Astrocyte (in vitro differentiated cells and primary cell): ENCODE measurements at places on chromosomes 12 and 14.
A peak's percentile ranks its signal among the peaks of the same experiment; 100 is the strongest.

DNA sequence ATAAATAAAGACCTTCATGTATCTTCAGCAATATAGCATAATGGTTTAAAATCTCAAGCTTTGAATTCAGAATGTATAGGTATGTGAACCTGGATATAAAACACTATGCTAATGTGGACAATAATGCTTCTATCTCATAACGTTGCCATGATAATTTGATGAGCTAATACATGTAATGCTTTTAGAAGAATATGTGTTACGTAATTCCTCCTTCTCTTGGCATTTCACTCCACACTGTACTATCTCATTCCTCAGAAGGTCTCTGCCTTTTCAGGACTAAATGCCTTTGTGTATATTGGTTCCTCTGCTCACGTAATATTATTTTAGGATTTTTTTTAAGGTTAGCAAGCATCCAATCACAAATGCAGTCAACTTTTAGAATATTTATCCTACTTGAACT, 86.5 kb downstream of the FOXA1 start:
- DNase-seq = no peak

DNA sequence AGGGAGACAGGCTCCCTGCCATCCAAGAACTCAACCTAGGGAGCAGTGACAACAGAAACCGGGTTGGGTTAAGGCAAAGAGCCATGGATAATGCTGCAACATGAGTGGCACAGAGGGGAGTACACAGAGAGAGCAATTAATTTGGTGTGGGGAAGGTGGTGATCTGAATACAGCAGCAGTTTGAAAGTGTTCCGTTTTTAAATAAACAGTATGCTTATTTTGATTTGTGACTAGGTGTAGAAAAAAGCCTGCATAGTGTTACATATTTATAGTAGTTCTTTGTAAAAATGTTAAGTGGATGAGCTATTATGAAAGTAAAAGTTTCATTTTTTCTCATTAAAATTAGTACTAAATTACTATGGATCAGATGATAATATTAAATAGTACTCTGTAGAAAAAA, 8.7 kb downstream of the AKAP5 start:
- no peak for DNase-seq

DNA sequence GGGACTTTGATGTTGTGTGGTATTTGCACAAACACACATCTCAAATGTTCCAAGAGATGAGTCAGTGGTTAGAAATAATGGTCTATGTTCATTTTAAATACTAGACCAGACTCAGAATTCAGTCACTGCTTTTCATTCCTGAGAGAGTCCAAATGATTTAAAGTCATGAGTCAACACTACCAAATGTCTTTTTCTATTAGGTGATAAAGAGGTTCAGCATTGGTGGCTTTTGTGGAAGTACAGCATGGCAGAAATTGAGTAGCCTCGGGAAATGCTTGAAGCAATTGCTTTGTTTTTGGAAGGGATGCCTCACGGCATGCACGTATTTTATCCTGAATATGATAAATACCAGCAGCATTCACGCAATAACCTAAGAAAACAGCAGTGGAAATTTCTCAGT, 115.7 kb downstream of the DIO2 start:
- DNase-seq = peak; percentile 95

DNA sequence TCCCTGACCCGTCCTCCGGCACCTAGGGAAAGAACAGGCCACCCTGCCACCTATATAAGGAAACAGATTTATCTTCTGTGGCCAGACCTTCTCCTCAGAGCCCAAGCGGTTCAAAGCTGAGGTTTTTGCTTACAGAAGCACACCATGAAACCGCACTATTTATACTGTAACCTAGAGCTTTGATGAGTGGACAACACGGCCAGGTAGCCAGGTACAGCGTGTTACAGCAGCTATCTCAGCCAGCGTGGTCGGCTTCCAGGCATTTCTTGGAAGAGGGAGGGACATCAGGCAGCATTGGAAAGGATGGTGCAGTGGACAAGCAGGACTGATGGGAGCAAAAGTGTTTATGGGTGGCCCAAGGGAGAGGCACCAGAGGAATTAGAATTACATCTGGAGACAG, 34.4 kb downstream of the TTC7B start:
- no peak for DNase-seq

DNA sequence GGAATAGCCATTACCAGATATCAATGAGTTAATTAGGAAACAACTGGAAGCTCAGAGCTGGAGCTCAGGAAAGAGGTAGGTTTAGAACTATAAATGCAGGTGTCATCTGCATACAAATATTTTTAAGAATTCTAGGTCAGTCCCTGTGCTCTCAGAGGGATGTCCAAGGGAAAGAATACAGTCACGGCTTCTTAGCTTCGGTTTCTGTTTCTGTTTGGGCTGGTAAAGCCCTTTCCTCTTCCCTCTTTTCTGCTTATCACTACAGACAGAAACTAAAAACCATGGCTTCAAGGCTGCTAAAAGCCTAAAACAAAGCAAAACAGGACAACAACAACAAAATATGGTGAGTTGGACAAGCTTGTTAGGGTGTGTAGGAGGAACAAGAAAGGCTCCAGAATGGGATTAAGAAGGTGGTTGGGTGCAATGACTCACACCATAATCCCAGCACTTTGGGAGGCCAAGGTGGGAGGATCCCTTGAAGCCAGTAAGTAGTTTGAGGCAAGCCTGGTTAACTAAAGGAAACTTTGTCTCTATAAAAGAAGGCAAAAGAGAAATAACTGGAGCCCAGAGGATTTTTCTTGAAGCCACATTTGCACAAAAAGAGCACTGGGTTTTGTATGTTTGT, 113.0 kb downstream of the SEC23A start:
- DNase-seq = no peak

GRCh38 chr12:15289192-15289591, 33.1 kb upstream of the PTPRO start:
- DNase-seq = peak; percentile 33

DNA sequence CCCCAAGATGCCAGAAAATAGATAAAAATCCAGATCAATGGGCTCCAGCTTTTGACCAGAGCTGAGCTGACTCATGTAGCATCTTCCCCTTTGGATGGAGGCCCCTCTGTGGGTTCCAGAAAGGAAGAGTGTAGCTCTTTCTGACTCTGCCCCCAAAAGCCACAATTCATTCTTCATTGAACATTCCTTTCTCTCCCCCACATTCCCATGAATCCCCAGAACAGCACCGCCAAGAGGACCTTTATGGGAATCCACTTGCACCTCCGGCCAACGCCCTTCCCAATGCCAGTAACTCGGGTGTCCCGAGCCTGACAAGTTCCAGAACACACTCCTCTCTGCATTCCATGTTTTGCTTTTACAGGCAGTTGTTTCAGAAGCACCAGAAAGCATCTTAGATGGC, 210.6 kb upstream of the DIO3 start:
- DNase-seq = no peak

- peak; percentile 88 for DNase-seq
Observed at GRCh38 chr12:81819991-81820633, 61.0 kb upstream of the PPFIA2 start.

- no peak for DNase-seq
Observed at GRCh38 chr12:57205931-57206330, 10.7 kb upstream of the NXPH4 start.

DNA sequence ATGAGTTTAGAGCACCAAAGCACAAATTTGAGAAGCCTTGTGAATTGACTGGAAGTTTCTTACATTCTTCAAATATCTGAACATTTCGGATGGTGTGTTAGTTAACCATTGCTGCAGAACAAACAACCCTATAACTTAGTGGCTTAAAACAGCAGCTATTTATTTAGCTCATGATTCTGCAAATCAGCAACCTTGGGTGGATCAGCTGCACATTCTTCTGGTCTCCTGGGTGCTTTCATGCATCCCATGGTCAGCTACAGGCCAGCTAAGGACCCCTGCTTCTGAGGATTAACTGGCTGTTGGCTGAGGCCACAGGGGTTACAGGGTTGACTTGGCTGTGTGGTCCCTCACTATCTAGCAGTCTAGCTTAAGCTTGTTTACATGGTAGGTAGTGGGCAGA, 114.0 kb upstream of the HIF1A start:
- DNase-seq = no peak

- DNase-seq = no peak
Observed at GRCh38 chr12:5507944-5508343, 76.0 kb downstream of the NTF3 start.

DNA sequence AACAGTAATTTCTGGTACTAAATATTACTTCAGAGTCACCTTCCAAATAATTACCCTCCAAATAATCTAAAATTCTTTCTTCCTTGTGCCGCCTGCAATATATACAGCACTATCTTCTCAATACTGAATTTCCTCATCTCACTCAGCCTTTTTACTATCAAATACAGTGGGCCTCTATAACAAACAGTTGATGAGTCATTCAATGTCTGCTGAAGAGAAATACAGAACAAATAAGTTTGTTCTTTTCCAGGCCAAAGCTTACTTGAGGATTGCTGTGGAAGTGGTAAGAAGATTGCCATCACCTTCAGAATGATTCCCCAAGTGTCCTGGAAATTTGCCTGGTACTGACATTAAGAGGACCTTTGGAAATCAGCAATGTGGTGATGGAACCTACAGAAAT, 218.2 kb upstream of the ARHGAP5 start:
- DNase-seq = no peak

DNA sequence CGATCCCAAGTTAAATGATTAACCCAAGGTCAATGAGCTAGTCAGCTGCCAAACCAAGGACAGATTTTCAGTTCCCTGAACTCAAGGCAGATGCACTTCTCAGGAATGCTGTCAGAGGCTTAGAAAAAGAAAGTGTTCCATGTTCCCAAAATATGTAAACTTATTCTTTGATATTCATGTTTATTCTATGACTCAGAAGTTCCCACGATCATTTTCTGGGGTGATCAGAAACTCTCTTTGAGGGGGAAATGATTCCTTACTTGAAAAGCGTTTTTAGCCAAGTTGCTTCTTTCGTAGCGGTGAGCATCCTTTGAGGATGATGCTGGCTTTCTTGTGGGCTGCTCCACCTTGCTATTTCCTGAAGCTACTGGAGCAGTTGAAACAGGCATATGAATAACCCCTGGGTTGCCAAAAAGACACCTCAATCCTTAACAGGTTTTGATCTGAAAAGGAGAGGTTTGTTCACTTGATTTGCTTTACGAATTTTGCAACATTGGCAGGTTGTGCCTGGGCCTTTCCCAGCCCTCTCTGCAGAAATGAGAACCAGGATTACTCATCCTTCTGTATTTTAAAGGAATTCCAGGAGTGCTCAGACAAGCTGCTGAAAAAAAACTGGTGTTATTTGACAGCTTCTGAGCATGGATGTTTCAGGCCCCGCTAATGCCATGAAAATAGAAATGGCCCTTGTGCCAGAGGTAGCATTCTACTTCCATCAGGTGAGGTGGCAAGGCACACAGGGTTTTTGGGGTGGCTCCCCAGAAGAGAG, 121.4 kb upstream of the HIF1A start:
- DNase-seq = peak; percentile 74

DNA sequence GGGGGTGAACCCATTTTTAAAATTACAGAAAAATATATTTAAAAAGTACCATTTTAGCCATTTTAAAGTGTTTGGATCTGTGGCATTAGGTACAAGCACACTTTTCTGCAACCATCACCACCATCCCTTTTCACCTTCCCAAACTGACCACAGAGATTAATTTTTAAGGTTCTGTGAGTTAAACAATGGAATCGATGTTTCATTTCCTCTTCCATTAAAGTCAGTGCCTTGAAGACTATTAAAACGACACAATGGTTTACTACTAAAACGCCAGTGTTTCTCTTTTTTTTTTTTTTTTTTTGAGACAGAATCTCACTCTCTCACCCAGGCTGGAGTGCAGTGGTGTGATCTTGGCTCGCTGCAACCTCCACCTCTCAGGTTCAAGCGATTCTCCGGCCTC, 78.1 kb upstream of the GPR68 start:
- no peak for DNase-seq

DNA sequence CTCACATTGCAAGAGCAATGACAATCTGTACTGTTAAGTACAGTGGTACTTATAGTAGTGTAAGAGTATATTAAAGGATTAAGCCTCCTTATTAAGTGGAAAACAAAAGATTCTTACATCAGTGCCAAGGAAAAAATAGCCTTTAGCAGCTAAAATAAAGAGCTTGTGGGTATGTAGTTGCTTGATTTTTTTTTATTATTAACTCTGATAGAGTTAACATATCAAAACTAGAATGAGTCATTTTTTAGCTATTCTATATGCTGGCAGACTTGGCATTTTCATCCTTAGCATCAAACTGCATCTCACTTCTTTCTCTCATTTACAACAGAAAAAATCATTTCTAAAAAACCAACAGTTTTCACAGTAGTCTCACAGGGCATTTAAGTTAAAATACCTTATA, 86.5 kb downstream of the ATP2B1 start:
- DNase-seq = no peak

DNA sequence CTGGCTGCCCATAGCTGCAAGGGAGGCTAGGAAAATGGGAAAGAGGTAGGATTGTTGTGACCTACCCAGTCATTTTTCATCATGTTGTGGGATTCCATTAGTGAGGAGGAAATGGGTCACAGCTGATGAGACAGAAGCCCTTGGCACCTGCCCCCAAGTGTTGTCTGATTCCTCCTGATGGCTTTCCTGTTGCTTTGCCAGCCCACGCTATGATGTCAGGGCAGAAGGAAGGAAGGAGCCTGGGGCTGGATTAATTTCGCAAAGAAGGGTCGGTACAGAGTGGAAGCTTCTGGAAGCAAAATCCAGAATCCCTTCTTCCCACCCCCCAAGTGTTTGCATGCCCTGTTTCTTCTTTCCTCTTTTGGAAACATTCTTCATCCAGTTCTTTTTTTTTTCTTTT, 8.7 kb downstream of the OTUB2 start:
- DNase-seq = no peak

GRCh38 chr12:24226745-24227350, 277.4 kb upstream of the SOX5 start:
- peak; percentile 97 for DNase-seq

GRCh38 chr14:99569725-99570543, 34.1 kb downstream of the CCDC85C start:
- no peak for DNase-seq

GRCh38 chr12:116200812-116201211, 76.7 kb downstream of the MED13L start:
- DNase-seq = peak; percentile 40

DNA sequence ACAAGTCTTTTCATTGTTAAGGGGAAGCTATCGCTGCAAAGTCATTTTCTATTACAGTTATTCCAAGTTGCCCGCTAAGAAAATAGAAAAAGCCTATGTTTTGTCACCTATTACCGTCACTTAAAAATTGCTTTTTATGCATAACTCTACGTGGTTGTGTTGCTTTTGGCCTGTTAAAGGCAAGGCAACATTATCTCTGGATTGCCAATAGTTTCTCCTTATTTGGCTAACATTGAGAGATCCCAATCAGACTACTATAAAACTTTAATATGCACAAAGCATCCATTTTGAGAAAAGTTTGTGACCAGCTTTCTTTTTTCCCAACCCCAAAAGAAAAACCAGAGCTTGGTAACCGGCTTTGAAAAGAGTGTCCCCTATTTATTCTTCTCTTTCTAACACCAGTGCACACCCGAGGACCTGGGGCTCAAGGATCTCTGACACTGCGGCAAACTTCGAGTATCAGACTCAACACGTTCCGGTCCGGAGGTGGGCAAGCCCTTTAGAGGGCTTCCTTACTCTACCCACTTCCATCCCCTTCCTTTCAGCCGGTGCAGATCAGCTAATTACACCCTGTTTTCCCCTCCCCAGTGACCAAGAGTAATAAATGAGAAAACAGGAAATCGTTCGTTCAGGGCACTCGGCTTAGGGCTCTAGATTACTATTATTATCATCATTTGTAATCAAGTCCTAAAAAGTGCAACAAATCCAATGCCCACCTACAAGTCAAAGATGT, 1.2 kb downstream of the PPP1R12A start:
- no peak for DNase-seq

GRCh38 chr12:57723630-57723962, 14.9 kb downstream of the AGAP2 start:
- DNase-seq = no peak

GRCh38 chr14:102217987-102218421, 78.3 kb downstream of the WDR20 start:
- no peak for DNase-seq

GRCh38 chr12:101746661-101747060, 7.4 kb upstream of the SYCP3 start:
- no peak for DNase-seq
